ENCODE measurements at places on chromosomes 12 and 14.
A peak's percentile ranks its signal among the peaks of the same experiment; 100 is the strongest.

DNA sequence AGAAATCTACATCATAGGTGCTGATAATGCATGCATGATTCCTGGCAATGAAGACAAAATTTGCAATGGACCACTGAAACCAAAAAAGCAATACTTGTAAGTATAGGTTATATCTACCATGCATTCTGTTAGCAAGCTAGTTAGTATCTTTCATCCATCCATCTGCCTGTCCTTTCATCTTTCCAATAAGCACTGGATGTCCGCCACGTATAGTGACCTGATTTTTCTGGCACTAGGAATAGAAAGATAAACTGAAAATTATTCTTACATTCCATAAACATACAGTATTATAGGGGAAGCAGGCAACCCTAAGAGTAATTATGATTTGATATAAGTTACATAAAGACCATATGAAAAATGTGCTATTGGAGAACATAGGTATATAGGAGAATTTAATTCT, 87.2 kb upstream of the MYF6 start:
- no peak for DNase-seq

DNA sequence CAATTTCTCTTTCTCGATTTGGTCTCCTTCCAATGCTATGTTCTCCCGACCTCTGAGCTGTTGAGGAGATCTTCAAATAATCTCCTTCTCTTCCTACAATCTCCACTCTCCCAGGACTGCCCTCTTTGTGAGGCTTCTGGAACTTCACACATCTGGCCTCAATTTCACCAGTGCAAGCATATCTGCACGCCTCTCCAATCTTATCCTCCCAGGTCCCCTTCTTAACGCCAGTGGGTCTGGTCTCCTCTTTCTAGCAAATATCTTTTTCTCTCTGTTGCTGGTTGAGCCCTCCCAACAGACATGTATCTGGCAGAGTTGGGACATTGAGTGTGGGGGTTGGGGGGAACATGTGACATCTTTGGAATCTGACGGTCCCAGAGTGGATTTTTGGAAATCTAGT, 17.9 kb downstream of the RTL1 start:
- DNase-seq, result no peak

DNA sequence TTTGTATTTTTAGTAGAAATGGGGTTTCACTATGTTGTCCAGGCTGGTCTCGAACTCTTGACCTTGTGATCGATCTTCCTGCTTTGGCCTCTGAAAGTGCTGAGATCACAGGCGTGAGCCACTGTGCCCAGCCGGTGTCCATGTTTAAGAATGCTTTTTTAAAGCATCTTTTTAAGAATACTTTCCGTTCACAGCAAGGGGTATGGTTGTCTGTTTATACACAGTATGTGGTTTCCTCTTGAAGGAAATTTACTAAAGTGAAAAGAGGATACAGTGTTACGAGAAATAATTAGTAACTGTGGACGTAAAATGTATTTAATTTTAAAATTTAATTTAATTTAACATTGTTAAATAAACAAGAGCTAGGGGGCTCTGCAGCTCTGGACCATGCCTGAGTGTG, 73.4 kb downstream of the GSC start:
- DNase-seq, result no peak

GRCh38 chr12:58242796-58243630, 301.6 kb downstream of the ATP23 start:
- DNase-seq, result no peak

DNA sequence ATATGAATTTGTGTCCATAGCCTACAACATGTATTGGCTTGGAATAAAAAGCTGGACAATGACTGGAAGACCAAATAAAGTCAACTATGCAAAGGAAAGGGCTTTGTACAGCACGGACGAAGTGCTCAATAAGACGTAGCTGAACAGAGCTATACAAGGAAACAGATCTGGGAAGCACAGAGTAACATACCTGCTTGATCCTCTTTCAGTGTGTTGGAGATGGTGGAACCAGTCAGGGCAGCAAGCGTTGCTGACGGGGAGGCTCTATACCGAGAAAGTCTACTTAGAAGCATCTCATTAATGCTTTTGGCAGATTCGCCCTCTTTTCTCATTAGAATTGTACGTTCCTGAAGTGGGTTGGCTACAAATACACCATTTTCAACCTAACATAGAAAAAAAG, 99.3 kb downstream of the HECTD4 start:
- no peak for DNase-seq

GRCh38 chr14:75215520-75215919, 39.1 kb upstream of the TMED10 start:
- DNase-seq, result no peak

GRCh38 chr12:117370588-117370987, 9.2 kb upstream of the NOS1 start:
- DNase-seq, result no peak

- DNase-seq, result no peak
These were observed 4.9 kb downstream of the CFAP73 start for GRCh38 chr12:113154351-113154973.

DNA sequence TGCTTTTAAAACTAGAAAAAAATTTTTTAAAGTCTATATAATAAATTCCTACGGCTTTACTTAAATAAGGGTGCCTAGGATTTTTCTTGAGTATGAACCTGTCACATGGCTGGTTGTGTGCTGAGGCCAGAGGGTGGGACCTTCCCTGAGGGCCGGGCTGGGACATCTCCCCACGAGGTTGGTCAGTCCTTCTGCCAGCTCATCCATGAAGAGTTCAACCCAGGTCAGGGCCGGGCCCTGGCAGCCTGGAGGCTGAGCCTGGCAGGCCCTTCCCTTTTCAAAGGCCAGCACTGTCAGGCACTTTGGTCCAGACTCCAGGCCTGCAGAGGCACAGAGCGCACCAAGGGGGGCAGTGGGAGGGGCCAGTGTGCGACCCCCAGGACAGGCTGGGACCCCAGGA, 31.7 kb downstream of the TNFAIP2 start:
- peak; percentile 63 for DNase-seq

GRCh38 chr12:39874785-39875184, 231.1 kb downstream of the SLC2A13 start:
- no peak for DNase-seq

DNA sequence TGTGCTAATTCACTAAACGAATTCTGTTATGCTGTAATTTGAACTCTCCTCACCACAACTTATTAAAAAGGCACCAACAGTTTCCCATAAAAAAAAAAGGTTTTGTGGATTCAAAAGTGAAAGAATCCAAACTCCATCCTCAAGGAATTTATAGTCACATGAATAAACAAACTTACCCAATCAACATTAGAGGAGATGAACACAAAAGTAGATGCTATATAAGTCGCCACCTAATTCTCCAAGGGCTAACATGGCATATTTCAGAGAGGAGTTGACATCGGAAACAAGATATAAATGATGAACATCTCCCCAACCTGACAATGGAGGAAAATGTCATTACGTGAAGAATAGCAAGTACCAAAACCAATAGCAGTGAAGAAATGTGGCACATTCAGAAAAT, 265.5 kb upstream of the PRKD1 start:
- no peak for DNase-seq

DNA sequence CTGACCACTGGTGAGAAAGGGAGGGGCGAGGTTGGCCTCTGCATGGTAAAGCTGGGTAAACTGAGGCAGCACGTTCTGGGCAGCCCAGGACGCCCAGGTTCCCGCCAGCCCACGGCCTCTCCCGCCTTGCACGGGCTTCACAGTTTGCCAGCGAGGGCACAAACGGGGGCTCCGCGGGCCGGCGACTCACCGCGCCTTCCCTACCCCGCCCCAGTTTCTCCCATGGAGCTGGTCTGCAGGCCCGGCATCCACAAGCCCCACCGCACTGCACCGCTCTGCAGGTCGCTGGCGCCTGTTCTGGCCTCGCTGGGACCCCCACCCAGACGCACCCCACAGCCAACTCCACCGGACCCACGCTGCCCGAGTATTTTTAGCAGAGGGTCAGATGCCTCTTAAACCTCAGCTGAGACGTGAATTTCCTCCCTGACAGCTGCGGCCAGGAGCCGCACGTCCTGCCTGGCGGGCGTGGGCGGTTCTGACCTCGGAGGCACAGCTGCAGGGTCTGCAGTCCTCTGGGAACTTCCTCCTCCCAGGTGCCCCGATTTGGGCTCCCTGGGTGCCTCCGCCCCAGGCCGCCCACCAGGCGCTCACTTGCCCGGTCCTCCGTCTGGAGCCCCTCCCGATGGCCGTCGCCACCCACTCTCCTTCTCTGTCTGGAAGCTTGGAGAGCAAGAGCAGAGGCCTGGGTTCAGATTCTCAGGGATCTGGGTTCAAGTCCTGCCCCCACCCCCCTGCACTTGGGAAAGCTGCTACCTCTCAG, 29.5 kb upstream of the INF2 start:
- DNase-seq, result no peak

GRCh38 chr14:53767566-53767965, 189.1 kb downstream of the BMP4 start:
- no peak for DNase-seq

- no peak for DNase-seq
These were observed 183.5 kb downstream of the PRKCH start for GRCh38 chr14:61504901-61505300.

DNA sequence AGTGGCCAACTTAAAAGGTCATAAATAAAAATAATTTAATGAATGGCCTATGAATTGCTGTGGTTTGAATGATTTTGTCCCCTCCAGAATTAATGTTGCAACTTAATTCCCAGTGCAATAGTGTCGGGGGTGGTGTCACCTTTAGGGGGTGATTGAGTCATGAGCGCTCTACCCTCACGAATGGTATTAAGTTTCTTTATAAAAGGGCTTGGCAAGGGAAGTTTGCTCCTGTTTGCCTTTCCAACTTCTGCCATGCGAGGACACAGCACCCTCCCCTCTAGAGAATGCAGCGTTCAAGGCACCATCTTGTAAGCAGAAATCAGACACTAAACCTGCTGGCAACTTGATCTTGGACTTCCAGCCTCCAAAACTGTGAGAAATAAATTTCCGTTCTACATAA, 253.3 kb downstream of the ATXN7L3B start:
- DNase-seq, result no peak

DNA sequence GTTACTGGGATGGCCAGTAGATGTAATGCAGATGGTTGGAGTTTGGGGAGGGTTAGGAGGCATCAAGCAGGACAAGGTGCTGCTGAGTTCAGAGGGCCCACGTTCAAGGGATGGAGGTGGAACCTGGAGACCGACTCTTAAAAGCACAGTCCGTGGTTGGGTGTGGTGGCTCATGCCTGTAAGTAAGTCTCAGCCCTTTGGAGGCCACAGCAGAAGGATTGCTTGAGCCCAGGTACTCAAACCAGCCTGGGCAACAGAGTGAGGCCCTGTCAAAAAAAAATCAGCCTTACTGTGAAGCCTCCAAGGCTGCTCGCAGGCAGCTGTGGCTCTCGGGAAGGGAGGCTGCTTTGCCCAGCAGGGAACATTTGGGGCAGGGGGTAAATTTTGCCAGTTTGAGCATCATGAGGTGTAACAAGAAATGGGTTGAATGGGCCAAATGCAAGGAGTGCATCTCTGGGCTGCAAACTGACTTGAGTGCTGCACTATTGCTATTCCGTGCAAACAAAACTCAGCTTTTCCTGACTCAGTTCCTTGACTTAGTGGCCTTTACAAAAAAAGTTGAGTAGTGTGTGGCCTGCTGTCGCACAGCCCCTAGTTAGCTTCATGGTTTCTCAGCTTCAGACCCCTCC, 55.0 kb downstream of the ANAPC7 start:
- DNase-seq, result no peak

DNA sequence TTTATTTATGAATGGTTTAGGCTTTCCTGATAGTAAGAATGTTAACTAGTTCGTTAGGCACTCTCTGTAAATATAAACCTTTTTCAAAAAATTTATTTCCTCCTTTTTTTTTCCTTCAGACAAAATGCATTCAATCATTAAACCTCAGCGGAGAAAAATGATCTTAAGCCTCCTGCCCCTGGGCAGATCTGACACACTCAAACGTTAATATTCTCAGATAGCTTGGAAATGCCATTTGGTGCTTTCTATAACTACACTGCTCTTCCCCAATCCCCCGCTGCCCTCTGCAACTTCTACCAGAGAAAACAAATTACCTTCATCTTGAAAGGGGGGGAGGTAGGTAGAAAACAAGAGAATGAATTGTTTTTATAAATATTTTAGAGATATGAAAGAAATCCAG, 521.2 kb downstream of the MED13L start:
- no peak for DNase-seq

GRCh38 chr12:12171991-12172511, 94.8 kb downstream of the LRP6 start:
- DNase-seq, result peak; percentile 60

DNA sequence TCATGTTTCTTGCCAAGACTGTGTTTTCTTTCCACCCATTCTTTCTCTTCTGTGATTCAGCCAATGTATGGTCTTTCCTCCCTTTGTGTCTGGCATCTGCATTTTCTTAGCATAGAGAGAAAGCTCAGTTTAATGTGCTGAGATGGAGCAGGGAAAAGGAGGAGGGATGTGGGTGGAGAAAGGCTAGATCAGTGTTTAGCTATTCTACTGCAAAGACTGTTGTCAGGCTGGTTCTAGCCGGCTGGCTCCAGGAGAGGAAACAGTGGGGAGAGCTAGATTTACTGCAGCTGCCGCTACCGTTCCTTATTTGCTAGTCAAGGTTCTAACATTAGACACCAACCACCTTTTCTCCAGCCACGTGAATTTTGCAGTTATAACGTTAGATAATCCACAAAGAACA, 5.2 kb upstream of the RIMKLB start:
- no peak for DNase-seq

DNA sequence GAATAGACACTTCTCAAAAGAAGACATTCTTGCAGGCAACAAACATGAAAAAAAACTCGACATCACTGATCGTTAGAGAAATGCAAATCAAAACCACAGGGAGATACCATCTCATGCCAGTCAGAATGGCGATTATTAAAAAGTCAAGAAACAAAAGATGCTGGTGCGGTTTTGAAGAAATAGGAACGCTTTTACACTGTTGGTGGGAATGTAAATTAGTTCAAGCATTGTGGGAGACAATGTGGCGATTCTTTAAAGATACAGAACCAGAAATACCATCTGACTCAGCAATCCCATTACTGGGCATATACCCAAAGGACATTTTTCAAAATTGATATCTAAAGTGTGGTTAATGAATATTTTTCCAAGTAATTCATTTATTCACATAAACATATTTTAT, 39.6 kb upstream of the LIN7A start:
- DNase-seq, result no peak

DNA sequence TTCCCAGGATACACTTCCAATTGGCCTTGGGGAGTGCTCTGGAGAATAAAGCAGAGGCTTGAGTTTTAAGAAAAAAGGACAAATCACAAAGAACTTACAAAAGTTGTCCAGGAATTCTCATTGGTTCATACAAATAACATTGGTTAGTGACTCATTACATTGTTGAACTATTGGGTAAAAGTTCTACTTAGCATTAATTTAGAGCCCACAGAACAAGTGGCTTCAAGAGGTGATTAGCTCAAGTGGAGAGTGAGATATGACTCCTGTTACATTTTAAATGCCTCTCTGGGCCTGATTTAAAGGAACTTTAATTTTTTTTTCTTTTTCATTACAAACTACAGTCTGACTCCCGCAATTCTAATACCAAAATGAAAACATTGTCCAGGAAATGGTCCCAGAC, 72.9 kb downstream of the ASCL4 start:
- DNase-seq, result no peak

All from retinal pigment epithelial cell (primary cell).